Fibroblast of upper back skin (primary cell): ENCODE measurements at places on chromosomes 5 and 9.

GRCh38 chr9:122445155-122445749 is 32.5 kb downstream of the OR1J1 start:
- peak; percentile 88 for DNase-seq

DNA sequence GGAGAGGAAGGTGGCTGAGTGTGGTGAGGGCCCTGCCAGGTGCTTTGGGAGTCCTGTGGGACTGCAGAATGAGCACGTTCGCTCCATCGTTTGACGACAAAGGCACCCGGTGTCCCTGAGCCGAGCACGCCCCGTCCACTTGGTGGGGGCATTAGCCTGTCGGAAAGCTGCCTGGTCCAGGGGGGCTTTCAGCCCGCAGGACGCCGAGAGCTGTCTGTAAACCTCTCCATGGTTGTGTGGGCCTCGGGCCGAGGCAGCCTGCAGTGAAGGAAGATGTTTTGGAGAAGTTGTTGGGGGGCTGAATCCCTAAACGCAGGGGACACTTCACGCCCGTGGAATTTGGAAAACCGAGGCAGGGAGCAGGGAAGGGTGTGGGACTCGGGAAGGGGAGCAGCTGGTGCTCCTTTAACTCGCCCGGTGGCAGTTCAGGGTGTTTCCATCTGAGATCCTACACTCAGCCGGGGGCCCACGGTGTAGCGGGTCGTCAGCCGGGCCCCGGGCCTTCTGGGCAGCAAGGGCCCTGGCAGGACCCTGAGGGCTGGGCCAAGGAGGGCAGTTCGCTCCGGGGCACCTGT is 53.8 kb downstream of the MRPL36 start:
- no peak for DNase-seq

- peak; percentile 99 for DNase-seq
Observed at GRCh38 chr9:79610791-79611614, 39.2 kb downstream of the TLE4 start.

DNA sequence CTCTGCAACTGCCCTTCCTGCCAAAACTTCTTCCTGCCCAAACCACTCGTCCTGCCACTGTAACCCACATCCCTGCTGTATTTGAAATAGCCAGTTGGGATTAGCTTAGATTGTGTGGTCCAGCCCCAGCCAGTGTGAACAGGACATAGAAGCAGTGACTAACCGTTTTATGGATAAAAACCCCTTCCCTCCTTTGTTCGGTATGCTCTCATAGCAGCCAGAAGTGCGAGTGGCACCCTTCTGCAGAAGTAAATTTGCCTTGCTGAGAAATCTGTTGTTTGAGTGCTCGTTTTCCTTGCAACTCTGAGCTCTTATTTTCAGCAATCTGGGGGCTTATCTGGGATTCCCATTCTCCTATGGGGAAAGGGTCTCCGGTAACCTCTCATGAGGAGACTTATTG is 470.0 kb downstream of the PRDM9 start:
- DNase-seq: no peak
